ENCODE measurements at places on chromosomes 2 and 18. TPM values are rescaled to one million over a fixed set of nuclear protein-coding genes. Genes with fewer than 3 reads are reported as not detected.

Gene ATP8B1
- total RNA-seq: 21.9 TPM

Gene UGT1A9
- not detected for total RNA-seq

Gene SPATA3
- total RNA-seq: not detected

Gene SERPINB10
- total RNA-seq: not detected

Gene SATB2
- 4.7 TPM for total RNA-seq

Gene FAM124B
- not detected for total RNA-seq

All from progenitor cell of endocrine pancreas (in vitro differentiated cells).